ENCODE measurements at places on chromosomes 1 and 21.

- DNase-seq, result no peak
Measured at GRCh38 chr1:205230982-205231381, 3.2 kb downstream of the TMCC2 start.

DNA sequence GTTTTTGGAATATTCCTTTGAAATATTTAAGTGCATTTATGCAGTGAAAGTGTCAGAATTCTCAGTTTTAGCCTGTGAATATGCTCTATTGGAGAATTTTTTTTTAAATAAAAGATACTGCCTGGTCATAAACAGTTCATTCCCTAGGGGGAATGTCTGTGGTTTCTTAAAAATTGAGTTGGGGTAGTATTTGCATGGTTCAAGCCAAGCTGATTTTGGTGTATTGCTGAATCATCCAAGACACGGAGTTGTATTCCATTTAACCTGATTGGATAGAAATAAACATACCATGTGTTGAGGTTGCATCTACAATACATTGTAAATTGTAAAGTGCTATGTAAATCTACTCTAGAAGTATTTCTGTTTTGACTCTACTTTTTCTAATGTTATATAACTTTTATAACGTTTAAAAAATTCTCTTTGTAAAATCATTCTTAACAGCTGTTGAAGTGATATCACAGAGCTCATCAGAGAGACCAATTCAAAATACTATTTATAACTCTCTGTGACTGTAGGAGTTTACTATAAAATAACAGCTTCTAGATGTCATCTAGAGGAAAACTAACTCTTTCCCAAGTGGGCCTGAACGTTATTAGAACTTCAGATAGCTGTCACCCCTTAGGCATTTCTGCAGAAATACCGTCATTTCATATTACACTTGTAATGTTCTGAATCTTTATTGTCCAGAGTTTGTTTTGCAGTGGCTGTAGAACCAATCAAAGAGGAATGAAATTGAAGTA is 199.1 kb downstream of the USP25 start:
- DNase-seq, result no peak

DNA sequence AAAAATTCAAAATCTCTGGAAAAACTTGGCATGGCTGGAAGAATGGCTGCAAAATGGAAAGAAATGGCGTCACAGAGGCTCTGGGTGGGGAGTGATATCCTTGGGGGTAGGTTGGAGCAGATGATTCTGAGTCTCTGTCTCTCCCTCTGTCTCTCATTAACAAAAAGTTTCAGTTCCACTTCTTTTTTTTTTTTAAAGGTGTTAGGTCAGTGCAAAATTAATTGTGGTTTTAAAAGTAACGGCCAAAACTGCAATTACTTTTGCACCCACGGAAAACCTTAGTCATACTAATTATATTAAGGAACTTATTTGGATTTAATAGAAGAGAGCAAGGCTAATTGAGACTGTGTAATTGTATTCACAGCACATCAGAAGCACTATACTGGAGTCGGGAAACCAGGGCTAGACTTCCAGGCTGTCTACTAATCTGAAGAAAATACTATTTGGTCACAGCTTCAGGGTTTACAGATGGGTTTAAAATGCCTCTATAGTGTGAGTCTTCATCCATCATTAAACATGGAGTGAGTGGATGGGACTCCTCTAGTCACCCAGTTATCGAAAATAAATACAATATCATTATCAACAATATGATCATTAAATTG is 289.1 kb upstream of the PLD5 start:
- no peak for DNase-seq

DNA sequence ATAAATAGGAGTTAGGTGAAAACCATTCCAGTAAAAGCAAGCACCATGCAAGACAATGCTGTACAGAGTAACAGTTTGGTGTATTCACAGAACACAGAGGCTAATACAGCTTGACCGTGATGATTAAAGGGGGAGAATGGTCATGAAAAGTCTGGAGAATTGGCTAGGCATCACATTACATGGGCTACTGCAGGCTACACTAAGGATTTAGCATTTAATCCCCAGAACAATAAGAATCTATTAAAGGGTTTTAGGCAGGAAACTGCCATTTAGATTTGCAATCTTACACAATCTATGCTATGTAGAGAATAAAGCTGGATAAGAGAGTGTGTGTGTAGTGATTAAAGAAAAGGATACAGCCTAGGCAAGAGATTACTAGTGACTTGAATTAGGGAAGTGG is 30.6 kb downstream of the HFM1 start:
- no peak for DNase-seq
